CD4-positive, alpha-beta T cell treated with Interferon gamma for 1 hour (primary cell): ENCODE measurements at places on chromosomes 16 and 17.

DNA sequence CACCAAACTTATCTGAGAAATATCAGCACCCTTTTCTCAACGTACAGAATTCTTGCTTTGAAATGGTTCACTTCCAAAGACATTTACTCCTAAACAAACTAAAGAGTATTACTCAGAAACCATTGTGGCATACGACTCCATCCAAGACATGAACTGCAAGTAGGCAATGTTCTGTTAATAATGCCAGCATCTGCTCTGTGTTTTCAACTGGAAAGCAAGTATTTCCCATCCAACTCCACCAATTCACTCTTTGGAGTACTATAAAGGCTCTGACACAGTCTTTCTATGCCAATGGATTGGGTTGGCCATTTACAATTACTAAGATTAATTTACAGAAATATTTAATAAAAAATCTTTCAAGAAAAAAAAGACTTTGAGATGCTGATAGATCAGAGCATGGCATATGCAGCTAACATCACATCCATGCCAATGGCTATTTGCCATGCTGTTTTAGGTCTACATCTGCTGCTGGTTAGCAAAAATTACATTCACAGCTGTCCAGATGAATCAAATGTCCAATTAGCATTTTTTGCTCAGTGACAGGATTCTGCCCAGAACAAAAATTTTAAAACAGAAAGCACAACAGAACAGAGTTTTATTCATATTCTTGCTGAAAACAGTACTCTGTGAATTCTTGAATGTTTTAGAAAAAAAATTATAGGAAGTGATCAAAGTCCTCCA, 65.9 kb upstream of the HLF start:
- DNase-seq = no peak

GRCh38 chr17:64245218-64246145, 17.6 kb downstream of the TEX2 start:
- DNase-seq = no peak

DNA sequence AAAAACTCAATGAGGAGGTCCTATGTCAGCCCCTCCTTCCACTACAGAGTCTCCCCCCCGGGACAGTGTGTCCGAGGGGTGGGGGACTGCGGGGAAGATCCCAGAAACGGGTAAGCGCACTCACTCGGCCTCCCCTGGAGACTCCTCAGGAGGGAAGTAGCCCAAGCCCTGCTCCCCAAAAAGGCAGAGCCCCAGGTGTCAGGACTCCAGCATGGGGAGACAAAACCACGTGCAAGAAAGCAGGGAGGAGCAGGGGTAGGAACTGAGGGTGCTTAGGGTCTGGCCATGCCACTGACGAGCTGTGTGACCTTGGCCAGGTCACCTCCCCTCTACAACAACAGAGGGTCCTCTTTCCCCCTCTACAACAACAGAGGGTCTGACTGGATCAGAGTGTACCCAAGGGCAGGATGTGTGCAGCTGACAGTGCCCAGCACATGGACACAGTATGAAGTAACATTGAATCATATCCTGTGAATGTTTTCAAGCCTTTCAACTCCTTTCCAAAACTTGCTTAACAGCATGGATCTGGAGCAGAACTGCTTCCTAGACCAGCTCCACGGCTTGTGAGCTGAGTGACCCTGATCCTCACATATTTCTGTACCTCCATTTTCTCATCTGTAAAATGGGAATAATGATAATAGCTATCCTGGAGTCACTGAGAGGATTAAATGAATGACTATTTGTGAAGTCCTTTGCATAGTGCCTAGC, 2.1 kb upstream of the NAGS start:
- no peak for DNase-seq

DNA sequence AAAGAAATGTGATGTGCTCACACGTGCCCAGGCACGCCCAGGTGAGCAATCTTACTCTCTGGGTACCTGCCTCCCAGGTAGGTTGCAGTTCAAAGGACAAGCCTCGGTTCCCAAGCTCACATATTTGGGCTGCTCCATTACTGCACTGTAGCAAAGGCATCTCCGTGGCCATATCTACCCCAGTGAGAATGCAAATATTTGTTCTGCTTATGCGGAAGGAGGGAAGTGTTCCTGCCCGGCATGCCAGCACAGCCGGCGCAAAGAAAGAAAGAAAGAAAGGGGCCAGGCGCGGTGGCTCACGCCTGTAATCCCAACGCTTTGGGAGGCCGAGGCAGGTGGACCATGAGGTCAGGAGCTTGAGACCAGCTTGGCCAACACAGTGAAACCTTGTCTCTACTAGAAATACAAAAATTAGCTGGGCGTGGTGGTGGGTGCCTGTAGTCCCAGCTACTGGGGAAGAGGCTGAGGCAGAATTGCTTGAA, 30.7 kb downstream of the SLC43A2 start:
- DNase-seq = no peak

GRCh38 chr16:8668113-8668512, 6.3 kb upstream of the ABAT start:
- DNase-seq = no peak

- no peak for DNase-seq
Observed at GRCh38 chr17:72631568-72631948, 460.9 kb downstream of the SLC39A11 start.

GRCh38 chr16:67883872-67884261, 818 bp upstream of the NRN1L start:
- DNase-seq = peak; percentile 68
